ENCODE measurements at places on chromosomes 7 and 10. TPM values are rescaled to one million over a fixed set of nuclear protein-coding genes. Genes with fewer than 3 reads are reported as not detected.

NME8 gene
- total RNA-seq, result not detected

YWHAG gene
- total RNA-seq, result 44.3 TPM

DNA sequence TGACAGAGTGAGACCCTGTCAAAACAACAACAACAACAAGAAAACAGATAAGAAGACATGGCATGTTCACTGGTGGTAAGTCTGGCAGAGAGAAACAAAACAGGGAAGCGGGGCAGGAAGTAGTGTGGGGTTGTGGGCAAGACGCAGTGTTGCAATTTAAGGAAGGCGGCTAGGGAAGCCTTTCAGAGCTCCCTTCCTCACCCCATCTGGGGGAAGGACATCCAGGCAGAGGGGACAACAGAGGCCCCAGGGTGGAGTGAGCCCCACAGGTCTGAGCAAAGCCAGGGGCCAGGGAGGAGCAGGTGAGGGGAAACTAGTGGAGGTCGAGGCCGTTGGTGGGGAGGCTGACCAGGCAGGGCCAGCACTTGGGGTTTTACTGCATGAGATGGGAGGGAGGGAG, 16.8 kb downstream of the LAT2 start:
- H3K27ac ChIP-seq, result no peak overlapping the region
- DNase-seq, result no peak
- no peaks in the 10 kb centered on the region for H3K27me3 ChIP-seq
- peaks cover 4% of the 10 kb centered on the region for H3K36me3 ChIP-seq
- no peaks in the 10 kb centered on the region for H3K4me1 ChIP-seq

PTPN12 gene
- total RNA-seq, result 20.0 TPM

OR2A5 gene
- not detected for total RNA-seq

Data from T-cell (primary cell).